ENCODE measurements at places on chromosomes 1 and 21.

DNA sequence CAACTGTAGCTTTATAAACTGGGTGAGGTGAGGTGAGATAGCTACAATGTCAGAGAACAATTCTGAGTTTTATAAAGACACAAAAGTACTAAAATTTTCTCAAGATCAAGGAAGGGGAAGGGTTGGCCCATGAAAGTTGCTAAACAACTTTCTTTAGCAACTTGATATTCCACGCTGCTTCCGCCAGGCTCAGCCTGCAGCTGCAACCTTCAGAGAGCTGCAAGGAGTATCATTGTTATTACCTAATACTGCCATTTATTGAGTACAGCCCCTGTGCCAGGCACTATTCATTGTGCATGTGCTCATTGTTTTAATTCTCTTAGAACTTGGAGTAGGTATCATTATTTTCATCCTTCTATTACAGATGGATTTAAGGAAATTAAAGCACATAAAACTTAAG is 34.1 kb upstream of the SUCO start:
- DNase-seq = no peak

DNA sequence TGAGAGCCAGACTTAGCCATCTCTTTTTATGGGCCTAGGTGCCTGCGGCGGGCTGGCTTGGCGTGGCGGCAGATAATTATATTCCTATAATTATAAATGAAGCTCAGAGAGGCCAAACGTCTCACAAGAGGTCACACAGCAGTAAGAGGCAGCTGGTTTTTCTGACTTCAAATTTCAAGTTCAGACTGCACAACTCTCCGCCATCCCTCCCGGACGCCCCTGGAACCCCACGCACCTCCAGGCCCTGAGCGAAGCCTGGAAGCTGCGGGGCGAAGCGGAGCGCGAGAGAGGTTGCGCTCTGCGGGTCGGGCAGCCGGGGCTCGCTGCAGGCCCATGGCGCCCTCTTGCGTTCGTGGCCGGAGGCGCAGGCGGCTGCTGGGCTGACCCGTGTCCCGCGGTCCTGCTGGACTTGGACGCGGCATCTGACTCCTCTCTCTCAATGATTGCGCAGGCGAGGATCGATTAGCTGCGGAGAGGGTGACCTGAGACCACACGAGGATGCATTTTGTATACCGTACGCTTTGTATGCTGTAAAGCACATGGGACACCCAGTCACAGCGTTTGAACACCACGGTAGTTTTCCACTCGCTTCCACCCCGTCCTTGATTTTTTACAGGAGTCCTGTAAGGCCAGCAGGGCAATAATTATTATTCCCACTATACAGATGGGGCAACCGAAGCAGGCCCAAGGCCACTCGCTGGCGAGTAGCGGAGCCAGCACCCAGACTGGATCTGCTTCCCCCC is 272.7 kb downstream of the FOXD2 start:
- no peak for DNase-seq

- DNase-seq = no peak
These were observed 17.7 kb upstream of the RUNX1 start for GRCh38 chr21:35066824-35067223.

DNA sequence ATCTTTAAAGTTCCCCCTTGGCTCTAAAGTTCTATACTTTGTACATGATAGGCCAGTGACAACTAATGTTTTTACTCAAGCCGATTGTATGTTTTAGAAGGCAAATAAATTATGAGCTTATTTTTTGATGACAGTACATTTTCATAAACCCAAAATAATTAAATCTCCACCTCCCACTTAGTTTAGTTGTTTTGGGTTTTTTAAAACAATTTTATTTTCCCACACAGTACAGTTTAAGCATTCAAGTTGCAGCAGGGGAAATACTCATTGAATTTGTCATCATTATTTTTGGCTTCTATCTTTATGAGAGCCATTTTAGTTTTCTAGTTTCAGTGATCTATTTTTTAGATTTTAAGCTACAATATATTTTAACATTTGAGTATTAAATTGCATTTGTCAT is 93.6 kb downstream of the OLFML2B start:
- no peak for DNase-seq

DNA sequence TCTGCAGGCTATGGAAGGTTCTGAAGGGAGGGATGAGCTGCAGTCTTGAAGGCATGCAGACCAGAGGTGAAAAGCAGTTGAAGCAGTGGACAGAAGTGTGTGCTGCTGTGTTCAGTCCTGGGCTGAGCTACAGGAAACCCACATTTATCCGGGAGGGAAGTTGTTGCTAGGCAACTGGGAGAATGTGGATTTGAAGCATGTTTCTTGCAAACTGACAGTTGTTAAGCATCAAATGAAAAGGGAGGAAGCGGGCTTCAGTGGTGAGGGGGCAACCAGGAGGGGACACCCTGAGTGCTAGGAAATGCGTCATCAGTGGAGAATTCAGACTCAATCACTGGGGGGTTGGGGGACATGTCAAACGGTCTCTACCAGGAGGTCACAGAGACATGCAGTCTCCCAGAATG is 28.7 kb downstream of the ABCA4 start:
- DNase-seq = no peak

GRCh38 chr1:29122682-29123052 is 1.0 kb downstream of the TMEM200B start:
- DNase-seq = no peak

DNA sequence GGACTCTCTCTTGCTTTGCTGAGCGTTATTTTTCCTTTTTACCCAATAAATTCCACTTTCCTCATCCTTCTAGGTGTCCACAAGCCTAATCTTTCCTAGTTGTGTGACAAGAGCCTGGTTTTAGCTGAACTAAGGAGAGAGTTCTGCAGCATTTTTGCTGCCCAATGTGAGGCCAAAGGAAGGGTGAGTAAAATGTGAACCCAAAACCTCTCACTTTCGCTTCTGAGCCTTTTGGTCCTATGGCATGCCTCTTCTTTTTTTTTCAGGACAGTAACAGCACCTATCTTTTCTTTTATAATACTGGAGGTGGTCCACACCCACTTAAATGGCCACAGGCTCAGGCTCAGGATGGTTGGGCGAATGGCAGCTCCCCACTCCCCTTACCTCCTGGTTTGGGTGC is 111.1 kb downstream of the COP1 start:
- no peak for DNase-seq

DNA sequence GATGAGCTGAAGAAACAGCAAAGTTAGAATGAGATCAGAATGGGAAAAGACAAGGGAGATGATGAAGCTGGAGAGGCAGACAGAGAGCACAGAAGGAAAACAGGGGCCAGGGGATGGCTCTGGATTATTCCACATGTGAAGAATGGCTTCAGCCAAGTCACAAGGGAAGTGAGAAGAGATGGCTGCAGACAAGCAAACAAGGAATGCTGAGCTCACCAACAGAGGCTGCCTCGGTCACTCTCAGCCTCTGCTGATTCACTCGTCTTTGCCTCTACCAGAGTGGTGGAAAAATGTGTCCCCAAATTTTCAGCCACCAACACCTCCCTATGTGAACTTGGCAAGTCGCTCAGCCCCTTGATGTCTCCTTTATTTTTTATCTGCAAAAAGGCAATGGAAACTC is 46.7 kb downstream of the TRABD2B start:
- no peak for DNase-seq

DNA sequence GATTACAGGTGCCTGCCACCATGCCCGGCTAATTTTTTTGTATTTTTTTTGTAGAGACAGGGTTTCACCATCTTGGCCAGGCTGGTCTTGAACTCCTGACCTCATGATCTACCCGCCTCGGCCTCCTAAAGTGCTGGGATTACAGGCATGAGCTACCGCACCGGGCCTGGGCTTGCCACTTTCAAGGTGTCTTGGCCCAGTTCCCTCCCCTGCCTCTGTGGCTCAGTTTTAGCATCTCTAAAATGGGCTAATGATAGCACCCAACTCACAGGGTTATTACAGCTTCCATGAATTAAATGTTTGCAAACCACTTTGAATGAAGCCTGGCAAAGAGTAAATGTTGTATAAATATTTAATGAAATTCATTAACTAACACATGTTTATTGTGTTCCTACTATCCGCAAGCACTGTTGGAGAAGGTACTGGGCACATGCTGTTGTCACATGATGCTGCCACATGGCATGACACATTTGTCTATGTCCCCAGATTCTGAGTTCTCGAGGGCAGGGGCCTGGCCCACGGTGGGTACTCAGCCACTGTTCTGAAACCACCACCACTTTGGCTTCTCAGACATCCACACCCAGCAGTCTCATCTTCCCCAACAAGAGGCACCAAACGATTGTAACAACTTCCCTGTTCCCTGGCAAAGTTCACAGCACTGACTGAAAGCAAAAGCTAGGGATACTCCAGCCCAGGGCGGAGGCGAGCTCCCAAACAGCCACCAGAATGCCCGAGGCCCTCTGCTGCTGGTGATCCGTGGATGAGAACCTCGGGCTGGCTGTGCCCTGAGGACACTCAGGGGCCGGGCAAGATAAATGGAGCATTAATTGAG is 9.7 kb downstream of the IFFO2 start:
- DNase-seq = no peak

GRCh38 chr1:64956010-64956640 is 10.2 kb downstream of the JAK1 start:
- DNase-seq = no peak

DNA sequence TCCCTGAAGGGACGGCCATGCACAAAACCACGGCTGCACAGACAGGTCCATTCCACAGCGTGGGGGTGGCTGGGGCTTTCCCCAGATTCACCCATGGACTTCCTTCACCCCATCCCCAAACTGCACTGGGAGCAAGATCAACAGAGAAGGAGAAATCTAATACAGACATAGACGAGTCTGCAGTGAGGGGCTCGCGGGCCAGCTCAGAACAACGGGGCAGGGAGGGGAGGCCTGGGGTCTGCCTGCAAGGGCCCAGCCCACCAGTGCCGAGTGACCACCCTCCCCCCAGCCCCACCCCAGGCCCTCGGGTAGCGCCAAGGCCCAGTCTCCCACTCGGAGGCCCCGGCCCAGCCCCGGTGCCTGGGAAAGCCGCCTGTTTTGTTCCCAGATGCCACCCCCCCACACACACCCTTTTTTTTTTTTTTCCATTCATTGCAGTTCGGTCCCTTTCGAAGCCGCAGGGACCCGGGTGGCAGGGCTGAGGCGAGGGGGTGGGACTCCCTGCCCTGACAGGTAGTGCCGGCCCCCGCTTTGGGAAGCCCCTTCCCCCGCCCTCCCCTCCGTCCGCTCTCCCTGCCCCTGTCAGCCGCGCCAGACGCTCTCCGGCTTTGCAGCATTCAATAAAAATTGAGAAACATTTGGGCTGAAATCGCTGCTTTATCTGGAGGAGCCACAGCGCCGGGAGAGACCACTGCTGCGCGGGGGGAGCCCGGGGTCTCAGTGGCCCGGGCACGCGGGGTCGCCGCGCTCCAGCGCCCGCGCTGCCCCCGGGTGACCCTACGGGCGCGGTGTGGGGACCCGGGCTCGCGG is 543 bp upstream of the EPHB2 start:
- DNase-seq = no peak

DNA sequence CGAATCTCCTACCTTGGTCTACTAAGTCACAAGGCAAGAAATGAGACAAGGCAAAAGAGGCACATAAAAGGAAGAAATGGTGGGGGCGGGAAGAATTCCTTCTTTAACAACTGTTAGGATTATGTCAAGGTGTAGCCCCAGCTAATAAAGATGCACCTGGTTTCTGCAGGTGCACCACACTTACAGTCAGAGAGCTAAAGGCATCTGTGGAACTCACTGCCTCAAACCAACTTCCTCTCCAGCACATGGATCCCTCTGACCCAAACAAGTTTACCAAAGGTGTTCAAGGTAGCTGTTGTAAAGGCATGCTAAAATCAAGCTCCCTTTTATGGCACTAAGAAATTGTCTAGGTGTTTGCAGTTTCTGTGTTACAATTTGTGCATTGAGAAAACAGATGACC is 38.1 kb downstream of the TGFBR3 start:
- no peak for DNase-seq

GRCh38 chr1:168224991-168225390 is 813 bp upstream of the SFT2D2 start:
- DNase-seq = no peak

GRCh38 chr1:73781251-73781650 is 416.7 kb downstream of the LRRIQ3 start:
- DNase-seq = no peak

DNA sequence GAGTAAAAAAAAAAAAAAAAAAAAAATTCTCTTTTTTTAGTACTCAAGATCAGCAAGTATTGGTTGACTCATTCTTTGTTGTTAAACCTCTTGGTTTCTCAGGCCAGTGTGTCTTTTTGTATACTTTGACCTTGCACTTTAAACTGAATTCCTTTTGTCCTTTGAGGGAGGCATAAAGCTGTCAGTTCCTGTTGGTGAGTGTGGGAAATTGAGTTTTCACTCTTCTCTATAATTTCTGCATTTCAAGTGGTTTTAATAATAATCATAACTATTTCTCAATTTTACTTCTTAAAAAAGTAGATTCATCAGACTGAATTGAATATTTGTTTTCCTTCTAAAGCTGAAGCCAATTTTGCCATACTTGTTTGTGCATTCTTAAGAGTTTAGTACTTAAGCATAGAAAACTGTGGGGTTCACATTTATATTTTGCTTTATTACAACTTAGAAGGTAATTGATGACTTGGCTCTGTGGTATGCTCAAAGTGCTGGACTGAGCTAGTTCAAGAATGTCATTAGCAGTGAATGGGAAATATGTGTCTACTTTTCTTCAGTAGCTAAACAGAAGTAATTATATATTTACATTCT is 43.4 kb downstream of the ITSN1 start:
- no peak for DNase-seq

- DNase-seq = no peak
These were observed 26.8 kb downstream of the SLC27A3 start for GRCh38 chr1:153801786-153802697.
